ENCODE measurements at places on chromosomes 1 and 21.

DNA sequence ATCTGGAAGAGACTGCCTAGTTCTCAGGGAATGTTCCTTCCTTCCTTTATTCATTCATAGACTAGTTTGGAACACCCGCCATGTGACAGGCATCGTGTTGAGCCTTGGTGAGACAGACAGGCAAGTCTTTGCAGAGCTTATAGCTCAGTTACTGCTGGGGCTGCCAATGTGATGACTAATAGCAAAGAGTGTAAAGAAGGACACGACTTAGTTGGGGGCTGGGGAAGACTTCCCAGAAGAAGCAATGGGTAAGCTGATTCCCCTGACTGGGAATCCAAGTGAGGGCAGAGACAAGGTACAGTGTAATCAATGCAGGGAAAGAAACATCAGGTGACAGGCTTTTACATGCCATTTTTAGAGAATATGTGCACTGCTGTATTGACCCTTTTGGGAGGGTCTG, 51.2 kb downstream of the TENT5C start:
- DNase-seq: no peak

DNA sequence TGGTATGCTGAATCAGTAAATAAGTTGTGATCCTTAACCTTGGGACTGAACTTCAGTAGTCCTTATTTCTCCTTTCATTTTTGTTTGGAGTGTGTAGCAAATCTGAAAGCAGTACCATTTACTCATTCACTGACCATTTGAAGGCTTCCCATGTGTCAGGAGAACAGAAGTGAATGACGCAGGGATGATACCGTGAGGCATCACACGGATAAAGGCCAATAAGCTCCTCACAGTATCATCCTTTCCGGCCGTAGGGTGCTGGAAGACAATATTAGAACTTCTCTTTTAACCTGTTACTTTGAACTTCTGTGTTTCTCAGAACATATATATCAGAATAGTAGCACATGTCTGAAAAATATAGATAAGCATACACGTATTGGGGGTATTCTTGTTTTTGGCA, 21.3 kb downstream of the BACH1 start:
- no peak for DNase-seq

DNA sequence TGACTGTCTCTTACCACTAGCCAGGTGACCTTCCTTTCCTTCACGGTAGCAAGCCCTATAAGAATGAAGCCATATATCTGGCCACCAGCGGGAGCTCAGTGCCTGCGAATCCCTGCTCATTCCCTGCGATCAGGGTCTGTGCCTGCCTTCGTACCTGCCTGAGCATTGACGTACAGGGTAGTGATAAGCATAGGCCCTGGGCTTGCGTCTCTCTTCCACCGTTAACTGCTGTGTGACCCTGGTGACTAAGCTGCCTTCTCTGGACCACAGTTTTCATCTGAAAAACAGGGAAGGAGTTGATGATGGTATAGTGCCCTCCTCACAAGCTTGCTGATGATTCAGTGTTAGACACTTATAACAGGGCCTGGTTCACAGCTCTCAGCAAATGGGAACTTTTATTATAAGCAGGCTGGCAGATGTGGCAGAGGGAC, 4.1 kb downstream of the ZC3H12A start:
- DNase-seq: peak; percentile 80

GRCh38 chr1:30966690-30967369, 58.3 kb upstream of the SDC3 start:
- DNase-seq: no peak

DNA sequence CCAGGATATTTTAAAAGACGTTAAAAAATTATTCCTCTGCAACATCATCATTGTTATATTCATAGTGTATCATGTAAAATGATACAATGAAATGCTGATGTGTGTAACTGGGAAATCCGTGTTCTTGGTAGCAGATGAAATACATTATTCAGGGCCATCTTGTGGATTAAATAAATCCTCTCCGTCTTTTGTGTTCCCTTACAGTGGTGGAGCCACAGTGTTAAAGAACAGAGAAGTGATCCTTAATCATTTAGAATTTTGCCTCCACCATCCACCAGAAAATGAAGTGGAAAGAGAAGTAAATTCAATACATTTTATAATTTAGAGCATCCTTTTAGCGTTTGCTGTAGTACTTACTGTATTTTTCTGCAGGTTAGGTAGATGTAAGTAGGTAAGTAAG, 1.3 kb downstream of the DYRK3 start:
- no peak for DNase-seq

- DNase-seq: peak; percentile 30
Measured at GRCh38 chr1:5253036-5253435, 598.6 kb downstream of the AJAP1 start.

DNA sequence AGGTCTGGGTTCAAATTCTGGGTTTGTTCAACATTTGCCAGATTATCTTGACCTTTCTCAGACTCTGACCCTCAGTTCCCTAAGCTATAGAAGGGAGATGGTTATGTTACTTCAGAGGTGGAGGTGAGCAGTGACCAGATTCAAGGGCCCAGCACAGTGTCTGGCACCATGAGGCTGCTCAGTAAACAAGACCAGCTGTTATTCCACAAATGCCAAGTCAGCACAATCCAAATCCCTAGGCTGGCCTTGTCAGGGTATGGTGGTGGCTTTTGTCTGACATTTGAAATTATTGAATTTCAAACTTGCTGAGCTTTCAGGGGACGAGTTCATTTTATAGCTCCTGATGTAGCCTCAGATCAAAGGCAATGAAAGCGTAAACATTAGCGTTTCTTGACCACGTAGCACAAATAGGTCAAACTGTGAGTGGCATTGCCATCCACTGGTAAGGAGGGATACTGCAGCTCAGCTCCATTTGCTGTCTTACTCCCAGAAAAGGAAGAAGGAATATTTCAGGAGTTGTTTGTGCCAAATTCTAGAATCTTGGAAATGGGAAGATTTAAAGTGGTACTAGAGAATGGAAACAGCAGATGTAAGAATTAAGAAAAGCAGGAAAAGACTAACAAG, 94.3 kb upstream of the EDN2 start:
- DNase-seq: peak; percentile 47

GRCh38 chr1:216055004-216055403, 368.2 kb downstream of the USH2A start:
- DNase-seq: no peak

DNA sequence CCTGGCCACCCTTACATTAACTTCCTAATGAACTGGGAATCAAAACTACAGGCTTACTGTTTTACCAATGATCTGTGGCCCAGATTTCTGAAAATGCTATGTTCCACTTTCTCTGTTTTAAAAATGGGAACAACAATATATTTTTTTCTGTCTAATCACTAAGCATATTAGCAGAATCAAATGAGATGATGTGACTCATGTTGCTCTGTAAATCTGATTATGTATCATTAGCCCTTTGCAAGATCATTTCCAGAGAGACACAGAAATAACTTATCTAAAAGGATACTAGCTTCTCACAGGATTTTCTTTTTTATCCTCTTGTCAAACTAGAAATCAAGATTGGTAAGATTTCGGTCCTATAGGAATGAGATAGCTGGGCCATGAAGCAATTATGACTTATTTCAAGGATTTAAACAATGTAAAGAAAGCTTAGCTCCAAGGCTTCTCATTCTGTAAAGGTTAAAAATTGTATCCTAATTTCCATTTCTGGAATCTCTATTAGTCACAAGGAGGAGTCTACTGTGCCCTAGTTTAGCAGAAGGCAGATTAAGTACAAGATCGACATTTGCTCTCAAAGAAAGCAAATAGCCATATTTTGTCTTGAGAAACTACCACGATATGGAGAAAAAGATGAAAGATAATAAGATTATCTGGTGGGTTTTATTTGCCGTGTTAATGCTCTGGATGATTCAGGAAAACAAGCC, 32.4 kb upstream of the CAMSAP2 start:
- no peak for DNase-seq

- DNase-seq: no peak
Measured at GRCh38 chr1:217495249-217495648, 135.6 kb downstream of the GPATCH2 start.

GRCh38 chr1:215201283-215201682, 118.7 kb downstream of the KCNK2 start:
- no peak for DNase-seq

- peak; percentile 78 for DNase-seq
Measured at GRCh38 chr1:37811027-37811655, 3.1 kb upstream of the YRDC start.

DNA sequence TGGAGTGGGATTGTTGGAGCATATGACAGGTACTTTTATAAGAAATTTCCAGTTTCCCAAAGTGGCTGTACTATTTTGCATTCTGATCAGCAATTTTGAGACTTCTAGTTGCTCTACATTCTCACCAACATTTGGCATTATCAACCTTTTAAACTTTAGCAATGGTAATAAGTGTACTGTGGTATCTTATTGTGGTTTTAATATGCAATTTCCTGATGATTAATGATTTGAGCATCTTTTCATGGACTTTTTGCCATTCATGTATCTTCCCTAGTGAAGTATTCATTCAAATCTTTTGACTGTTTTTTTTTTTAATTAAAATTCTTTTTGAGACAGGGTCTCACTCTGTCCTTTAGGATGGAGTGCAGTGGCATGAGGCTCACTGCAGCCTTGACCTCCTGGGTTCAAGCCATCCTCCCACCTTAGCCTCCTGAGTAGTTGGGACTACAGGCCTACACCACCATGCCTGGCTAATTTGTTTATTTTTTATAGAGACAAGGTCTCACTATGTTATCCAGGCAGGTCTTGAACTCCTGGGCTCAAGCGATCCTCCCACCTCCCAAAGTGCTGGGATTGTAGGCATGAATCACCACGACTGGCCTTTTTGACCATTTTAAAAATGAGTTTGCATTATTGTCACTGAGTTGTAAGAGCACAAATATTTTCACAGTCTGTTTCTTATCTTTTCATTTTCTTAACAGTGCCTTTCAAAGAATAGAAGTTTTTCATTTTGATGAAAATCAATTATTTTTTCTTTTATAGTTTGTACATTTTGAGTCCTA, 7.8 kb upstream of the SLC6A9 start:
- DNase-seq: no peak

DNA sequence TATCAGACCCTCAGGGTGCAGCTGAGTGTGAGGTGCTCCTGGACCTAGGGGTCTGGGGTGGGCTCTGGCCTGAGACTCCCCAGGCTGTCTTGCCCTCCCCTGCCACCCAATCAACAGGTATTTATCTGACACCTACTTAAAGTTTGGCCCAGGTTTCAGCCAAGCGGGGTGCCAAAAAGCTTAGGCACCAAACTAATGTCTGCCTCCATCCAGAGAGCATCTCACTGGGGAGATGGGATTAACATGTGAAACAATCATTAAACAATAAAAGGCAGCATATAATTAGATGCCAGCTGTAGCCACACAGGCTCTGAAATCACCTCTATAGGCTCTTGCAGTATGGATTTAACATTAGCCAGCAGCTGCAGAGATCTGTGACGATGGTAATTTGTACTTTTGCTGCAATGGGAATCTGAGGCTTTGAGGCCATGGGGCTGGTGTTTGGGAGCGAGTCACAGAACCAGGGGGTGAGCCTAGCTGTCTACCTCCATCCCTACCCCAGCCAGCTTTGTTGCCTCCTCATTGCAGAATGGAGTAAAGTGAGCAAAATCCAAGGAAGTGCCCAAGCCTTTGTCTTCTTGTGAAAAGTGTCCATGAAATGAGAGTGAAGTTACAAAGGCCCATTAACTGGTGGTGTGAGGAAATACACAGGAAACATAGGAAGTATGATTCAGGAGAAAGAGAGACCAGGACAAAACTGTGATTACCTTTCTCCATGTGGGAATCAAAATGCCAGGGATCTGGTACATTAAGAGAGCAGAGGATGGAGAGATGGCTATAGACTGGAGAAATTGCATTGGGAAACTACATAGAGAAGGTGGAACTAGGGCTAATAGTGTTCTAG, 36.1 kb downstream of the EIF2D start:
- no peak for DNase-seq

DNA sequence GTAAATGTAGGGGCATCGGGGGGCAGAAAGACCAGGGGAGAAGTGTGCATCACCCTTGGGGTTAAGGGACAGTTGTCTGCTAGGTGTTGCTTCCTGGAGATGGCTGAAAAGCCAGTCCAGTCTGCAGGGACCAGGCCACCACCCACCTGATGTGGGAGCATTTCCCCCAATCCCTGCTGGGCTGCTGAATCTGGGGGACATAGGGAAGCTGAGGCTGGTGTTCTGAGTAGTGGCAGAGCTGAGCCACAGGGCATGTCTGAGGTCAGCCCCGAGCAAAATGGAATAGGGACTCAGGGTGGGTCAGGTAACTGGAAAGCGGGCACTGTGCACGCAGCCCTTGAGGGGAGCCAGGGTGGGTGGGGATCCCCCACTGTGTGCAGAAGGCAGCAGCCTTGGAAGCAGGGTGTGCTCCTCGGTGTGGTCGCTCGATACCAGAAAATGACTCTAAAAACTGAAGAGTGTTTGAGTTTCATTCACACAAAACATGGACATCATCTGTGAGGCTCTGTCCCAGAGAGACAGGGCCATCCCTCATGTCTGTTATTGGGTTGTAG, 2.4 kb upstream of the CCNL2 start:
- DNase-seq: no peak

DNA sequence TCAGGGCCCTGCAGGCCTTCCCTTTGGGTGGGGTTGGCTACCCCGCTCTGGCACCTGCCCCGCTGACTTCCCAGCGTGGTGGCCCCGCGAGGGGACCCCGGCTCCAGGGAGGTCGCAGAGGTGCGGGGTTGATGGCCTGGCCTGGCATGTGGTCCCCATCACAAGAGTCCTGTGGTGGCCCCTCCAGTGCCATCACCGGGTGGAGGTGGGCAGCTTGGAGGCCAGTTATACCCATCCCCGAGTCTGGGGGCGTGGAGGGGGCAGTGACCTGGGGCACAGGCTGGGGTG, 26.8 kb downstream of the PRMT2 start:
- DNase-seq: no peak

DNA sequence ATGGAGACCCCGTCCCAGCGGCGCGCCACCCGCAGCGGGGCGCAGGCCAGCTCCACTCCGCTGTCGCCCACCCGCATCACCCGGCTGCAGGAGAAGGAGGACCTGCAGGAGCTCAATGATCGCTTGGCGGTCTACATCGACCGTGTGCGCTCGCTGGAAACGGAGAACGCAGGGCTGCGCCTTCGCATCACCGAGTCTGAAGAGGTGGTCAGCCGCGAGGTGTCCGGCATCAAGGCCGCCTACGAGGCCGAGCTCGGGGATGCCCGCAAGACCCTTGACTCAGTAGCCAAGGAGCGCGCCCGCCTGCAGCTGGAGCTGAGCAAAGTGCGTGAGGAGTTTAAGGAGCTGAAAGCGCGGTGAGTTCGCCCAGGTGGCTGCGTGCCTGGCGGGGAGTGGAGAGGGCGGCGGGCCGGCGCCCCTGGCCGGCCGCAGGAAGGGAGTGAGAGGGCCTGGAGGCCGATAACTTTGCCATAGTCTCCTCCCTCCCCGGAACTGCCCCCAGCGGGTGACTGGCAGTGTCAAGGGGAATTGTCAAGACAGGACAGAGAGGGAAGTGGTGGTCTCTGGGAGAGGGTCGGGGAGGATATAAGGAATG, 505 bp downstream of the LMNA start:
- peak; percentile 75 for DNase-seq

GRCh38 chr1:108541861-108542260, 18.0 kb upstream of the EEIG2 start:
- DNase-seq: no peak
